ENCODE measurements at places on chromosomes 1 and 21. TPM values are rescaled to one million over a fixed set of nuclear protein-coding genes. Genes with fewer than 3 reads are reported as not detected.

DNA sequence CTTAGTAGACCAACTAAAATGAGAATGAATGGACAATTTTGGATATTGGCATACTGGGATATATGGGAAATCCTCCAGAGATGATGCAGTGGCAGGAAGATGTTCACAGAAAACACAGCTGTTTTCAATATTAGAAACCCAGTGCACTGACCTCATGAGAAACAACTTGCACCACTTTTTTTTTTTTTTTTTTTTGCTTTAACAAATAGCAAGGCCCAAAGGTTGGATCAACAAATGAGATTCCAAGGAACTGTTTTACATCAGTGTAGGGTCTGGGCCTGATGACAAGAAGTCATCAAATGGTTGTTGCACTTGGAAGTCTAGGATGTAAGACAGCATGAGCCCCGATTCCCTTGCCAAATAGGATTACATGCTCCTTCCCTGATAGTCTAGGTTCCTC, 110.7 kb downstream of the SLC25A24 start:
- DNase-seq = no peak

Gene DMAP1
- total RNA-seq = 59.0 TPM

Gene MARK1
- total RNA-seq = 0.40 TPM

- DNase-seq = no peak
Measured at GRCh38 chr21:34821717-34822116, 152.9 kb downstream of the CLIC6 start.

Gene LAD1
- total RNA-seq = 310 TPM

GRCh38 chr1:16300436-16300835, 51.8 kb downstream of the FBXO42 start:
- no peak for DNase-seq

GRCh38 chr1:100720101-100720500, 559 bp downstream of the VCAM1 start:
- no peak for DNase-seq

- DNase-seq = peak; percentile 96
Measured at GRCh38 chr1:226635456-226635941, 86.9 kb downstream of the STUM start.

Measured in PC-3 (cell line).